Activated CD4-positive, alpha-beta T cell treated with anti-CD3 and anti-CD28 coated beads, Interleukin-2, amount 10 ng/mL, durations not matched to agents 24 days and 14 days (primary cell): ENCODE measurements at places on chromosomes 6 and 20. TPM values are rescaled to one million over a fixed set of nuclear protein-coding genes. Genes with fewer than 3 reads are reported as not detected.

Gene SLC17A3
- 0.58 and 0.99 TPM in 2 replicates for total RNA-seq

Gene PRR18
- not detected in 2 replicates for total RNA-seq

- peaks cover 3% of the 10 kb centered on the region for H3K4me1 ChIP-seq
- H3K4me3 ChIP-seq: no peak overlapping the region
- DNase-seq: no peak
- H3K27ac ChIP-seq: no peak overlapping the region
These were observed 134.8 kb upstream of the SLC24A3 start for GRCh38 chr20:19077370-19078220.

DNA sequence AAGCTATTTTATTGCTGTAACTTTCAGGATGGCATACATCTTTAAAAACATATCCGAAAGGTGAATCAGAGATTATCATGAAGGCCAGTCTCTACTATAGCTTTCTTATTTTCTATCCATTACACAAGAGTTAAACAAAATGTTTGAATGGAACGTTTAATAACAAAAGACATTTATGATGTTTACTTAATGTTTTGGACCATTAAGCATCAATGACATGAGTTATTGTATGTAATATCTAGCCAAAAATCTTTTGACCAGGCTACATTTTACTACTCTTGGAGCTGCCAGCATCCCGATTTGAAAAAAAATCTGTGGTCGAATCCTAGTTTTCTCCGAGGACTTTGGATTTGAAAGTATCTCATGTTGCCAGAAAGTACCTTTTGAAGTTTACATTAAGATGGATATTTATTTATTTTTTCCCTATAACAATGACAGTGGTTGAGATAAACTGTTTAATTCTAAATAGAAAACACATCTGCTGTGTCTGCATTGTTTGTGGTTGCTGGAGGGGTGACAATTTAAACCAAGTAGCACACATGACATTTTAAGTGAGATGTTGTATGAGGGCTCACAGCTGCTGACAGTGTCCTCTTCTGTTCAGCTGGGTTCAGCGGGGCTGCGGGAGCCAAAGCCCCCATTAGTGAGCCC, 293.7 kb upstream of the TCF21 start:
- H3K27me3 ChIP-seq: peaks cover 2% of the 10 kb centered on the region
- H3K36me3 ChIP-seq: no peaks in the 10 kb centered on the region
- no peak for DNase-seq
- no peak overlapping the region for H3K27ac ChIP-seq
- no peaks in the 10 kb centered on the region for H3K4me1 ChIP-seq

DNA sequence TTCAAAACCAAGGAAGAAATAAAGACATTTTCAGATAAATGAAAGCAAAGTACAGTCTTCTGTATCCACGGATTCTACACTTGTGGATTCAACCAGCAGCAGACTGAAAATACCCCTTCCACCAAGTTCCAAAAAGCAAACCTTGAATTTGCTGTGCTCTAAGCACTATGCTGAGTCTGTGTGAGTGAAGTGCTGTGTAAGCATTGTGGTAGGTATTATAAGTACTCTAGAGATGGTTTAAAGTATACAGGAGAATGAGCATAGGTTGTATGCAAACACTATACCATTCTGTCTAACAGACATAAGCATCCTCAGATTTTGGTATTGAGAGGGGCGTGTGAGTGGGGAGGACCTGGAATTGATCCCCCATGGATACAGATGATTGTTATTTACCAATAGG, 9.6 kb downstream of the OSER1 start:
- no peak overlapping the region for H3K4me3 ChIP-seq
- no peak for DNase-seq
- no peak overlapping the region for H3K27ac ChIP-seq
- no peaks in the 10 kb centered on the region for H3K27me3 ChIP-seq
- H3K4me1 ChIP-seq: peaks cover 16% of the 10 kb centered on the region

- H3K4me3 ChIP-seq: no peak overlapping the region
- H3K4me1 ChIP-seq: no peaks in the 10 kb centered on the region
- H3K27ac ChIP-seq: no peak overlapping the region
- H3K27me3 ChIP-seq: no peaks in the 10 kb centered on the region
- H3K36me3 ChIP-seq: no peaks in the 10 kb centered on the region
These were observed 70.9 kb downstream of the OPN5 start for GRCh38 chr6:47852727-47853126.

DNA sequence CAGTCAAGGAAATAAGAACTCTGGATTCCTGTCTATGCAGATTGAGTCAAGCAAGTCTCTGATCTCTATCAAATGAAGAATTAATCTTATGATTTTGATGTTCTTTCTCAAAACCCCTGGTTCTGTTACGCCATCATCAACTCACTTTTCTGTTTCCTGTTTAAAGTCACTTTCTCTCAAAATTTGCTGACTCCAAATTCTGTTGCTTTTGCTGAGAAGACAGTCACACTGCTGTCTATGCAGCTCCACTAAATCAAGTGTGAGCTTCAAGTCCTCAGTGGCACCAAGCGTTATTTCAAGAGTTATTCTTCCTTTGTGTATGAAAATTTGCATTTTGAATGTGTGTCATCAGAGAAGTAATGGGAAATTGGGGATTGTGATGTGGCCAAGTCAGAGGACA, 663.3 kb downstream of the KIF16B start:
- H3K27ac ChIP-seq: no peak overlapping the region
- no peak for DNase-seq
- no peaks in the 10 kb centered on the region for H3K36me3 ChIP-seq
- H3K4me3 ChIP-seq: no peak overlapping the region
- H3K4me1 ChIP-seq: no peaks in the 10 kb centered on the region

Gene NT5DC1
- total RNA-seq: 38.1 and 38.9 TPM in 2 replicates

DNA sequence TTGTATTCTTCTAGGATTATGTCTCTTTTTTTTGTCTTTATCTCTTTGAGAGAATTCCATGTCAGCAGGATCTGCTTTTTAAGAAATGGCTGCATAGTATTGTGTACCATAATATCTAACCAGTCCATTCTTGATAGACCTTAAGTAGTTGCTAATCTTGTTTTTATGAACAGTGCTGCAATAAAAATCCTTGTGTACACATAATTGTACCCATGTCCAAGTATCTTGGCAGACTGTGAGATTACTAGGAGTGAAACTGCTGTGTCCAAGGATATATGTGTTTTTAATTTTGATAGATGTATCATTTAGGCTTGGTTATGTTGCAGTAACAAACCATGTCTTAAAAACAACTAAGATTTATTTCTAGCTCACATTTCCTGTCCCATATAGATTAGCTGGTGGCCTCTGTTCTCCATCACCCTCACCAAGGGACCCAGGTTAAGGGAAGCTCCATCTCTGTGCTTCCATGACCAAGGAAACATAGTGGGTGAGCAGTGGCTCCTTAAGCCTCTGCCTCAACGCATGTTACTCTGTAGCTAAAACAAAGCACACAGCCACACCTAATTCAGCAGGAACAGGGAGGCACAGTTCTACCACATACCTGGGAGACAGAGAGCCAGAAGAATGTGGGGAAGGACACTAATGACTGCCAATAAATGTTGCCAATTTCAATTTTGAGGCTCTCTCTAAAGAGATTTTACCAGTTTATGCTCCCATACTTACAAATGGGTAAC, 12.1 kb upstream of the SUMO4 start:
- H3K36me3 ChIP-seq: peaks cover 88% of the 10 kb centered on the region
- H3K27me3 ChIP-seq: no peaks in the 10 kb centered on the region
- no peak for DNase-seq
- peak overlapping the region; percentile 72 for H3K27ac ChIP-seq

- H3K4me1 ChIP-seq: no peaks in the 10 kb centered on the region
- H3K27me3 ChIP-seq: no peaks in the 10 kb centered on the region
- no peak overlapping the region for H3K27ac ChIP-seq
These were observed 74.5 kb downstream of the MACROD2 start for GRCh38 chr20:14069796-14070195.

DNA sequence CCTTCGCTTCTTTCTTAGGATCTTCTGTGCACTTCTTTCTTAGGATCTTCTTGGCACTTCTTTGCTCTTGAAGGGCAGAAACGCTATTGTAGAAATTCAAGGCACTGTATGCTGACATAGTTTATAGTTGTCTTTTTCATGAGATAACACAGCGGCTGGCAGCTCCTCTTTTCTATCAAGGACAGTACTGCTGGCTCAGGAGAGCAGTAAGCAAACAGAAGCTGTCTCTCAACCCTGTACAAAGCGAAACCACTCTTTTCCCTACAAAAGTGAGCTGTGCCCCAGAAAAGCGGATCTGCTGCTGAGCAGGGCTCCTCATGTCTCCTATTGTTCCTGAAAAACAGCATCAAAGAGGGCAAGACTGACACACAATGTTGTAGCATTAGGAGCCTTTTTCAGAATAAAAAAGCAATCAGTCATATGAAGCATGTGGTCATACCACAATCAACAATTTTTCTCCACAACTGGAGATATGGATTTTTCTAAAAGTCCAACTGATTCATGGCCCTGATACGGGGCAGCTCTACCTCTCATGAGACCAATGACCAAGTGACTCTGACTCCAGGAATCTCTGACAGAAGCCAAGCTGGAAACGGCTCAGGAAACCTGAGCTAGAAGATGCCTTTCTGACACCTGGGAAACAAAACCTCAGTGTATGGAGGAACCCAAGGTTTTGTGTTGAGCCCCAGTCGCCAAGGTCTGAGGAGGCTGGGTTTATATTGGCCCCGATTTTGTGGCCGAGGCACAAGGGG, 255.9 kb downstream of the ESR1 start:
- no peak for DNase-seq
- no peak overlapping the region for H3K27ac ChIP-seq
- H3K4me3 ChIP-seq: no peak overlapping the region
- H3K36me3 ChIP-seq: no peaks in the 10 kb centered on the region
- peaks cover 3% of the 10 kb centered on the region for H3K27me3 ChIP-seq

Gene LHFPL5
- not detected in 2 replicates for total RNA-seq

DNA sequence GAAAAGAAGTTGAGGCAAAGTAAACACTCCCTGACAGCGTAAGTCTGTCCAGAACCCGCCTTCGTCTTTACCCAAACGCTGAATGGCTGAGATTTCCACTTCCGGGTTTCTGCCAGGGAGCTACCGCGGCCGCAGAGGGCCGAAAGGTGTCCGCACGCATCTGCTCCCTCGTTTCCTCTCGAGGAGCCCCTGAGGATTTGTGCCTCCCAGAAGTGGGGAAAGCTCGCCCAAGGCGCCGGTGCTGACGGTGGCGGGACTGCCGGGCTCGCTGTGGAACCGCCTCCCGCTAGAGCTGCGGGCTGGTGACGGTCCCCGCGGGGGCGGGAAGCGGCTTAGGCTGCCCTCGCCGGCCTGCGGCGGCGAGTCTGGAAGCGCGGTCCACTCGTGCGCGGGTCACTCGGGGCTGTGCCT, 1760.2 kb upstream of the DEFB115 start:
- H3K27me3 ChIP-seq: no peaks in the 10 kb centered on the region
- no peaks in the 10 kb centered on the region for H3K36me3 ChIP-seq
- no peaks in the 10 kb centered on the region for H3K4me1 ChIP-seq
- peak; percentile 68 for DNase-seq

- H3K4me3 ChIP-seq: no peak overlapping the region
- DNase-seq: no peak
- no peaks in the 10 kb centered on the region for H3K27me3 ChIP-seq
- peaks cover 18% of the 10 kb centered on the region for H3K4me1 ChIP-seq
These were observed 30.4 kb downstream of the KCNQ5 start for GRCh38 chr6:72651967-72652956.

Gene NDRG3
- total RNA-seq: 24.7 and 25.3 TPM in 2 replicates

Gene GGTLC1
- total RNA-seq: not detected in 2 replicates

GRCh38 chr6:35213824-35214756, at the start of gene SCUBE3:
SCUBE3 (plus strand) TSS chr6:35213956; CDS start chr6:35214419, 463 bp downstream.
- H3K4me3 ChIP-seq: peak within 1 kb of the TSS; percentile 75
- peaks cover 2% of the 10 kb centered on the region for H3K4me1 ChIP-seq
- DNase-seq: peak; percentile 70

GRCh38 chr6:114580882-114581281, 238.1 kb upstream of the HS3ST5 start:
- no peak for DNase-seq
- H3K4me1 ChIP-seq: no peaks in the 10 kb centered on the region
- H3K4me3 ChIP-seq: no peak overlapping the region
- no peak overlapping the region for H3K27ac ChIP-seq
- H3K27me3 ChIP-seq: no peaks in the 10 kb centered on the region

Gene ZC2HC1B
- total RNA-seq: not detected in 2 replicates

DNA sequence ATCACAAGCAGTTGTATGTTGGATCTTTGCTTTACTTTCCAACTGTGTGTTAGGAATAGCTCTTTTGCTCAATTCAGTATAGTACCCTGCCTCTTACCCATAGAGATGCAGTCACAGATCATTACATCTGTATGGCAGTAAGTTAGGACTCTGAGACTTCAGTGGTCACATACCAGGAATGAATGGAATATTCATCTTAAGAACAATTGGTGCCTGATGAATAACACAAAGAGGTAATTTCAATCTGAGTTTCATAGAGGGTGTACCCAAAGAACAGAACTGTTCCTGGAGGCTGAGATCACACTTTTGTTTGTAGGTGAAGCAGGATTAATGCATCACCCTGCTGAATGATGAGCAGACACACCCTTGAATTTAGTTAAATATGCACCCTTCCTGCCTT, 28.7 kb upstream of the KIF13A start:
- H3K27ac ChIP-seq: no peak overlapping the region
- no peak overlapping the region for H3K4me3 ChIP-seq
- H3K27me3 ChIP-seq: peaks cover 2% of the 10 kb centered on the region
- no peaks in the 10 kb centered on the region for H3K36me3 ChIP-seq

Gene FAM209A
- 0.90 and 1.2 TPM in 2 replicates for total RNA-seq

GRCh38 chr6:54716877-54717276, 129.7 kb upstream of the FAM83B start:
- no peaks in the 10 kb centered on the region for H3K36me3 ChIP-seq
- H3K4me3 ChIP-seq: no peak overlapping the region
- H3K27me3 ChIP-seq: no peaks in the 10 kb centered on the region
- no peak overlapping the region for H3K27ac ChIP-seq
- DNase-seq: no peak

Gene ATP9A
- 14.7 and 16.1 TPM in 2 replicates for total RNA-seq

- no peak overlapping the region for H3K4me3 ChIP-seq
- no peak overlapping the region for H3K27ac ChIP-seq
- no peaks in the 10 kb centered on the region for H3K4me1 ChIP-seq
- no peaks in the 10 kb centered on the region for H3K36me3 ChIP-seq
- no peak for DNase-seq
These were observed 105.8 kb upstream of the NOX3 start for GRCh38 chr6:155561257-155561965.

GRCh38 chr6:119137194-119138072, 59.0 kb upstream of the FAM184A start:
- no peak for DNase-seq
- no peak overlapping the region for H3K27ac ChIP-seq
- H3K27me3 ChIP-seq: peaks cover 4% of the 10 kb centered on the region
- H3K4me1 ChIP-seq: peaks cover 12% of the 10 kb centered on the region
- no peak overlapping the region for H3K4me3 ChIP-seq
- no peaks in the 10 kb centered on the region for H3K36me3 ChIP-seq
